SJCRH30 (cell line): ENCODE measurements at places on chromosomes 4 and X. TPM values are rescaled to one million over a fixed set of nuclear protein-coding genes. Genes with fewer than 3 reads are reported as not detected.

BTK gene
- total RNA-seq: 0.05 TPM in 1 of 2 replicates, not detected in the other

NAP1L3 gene
- total RNA-seq: 0.47 and 0.66 TPM in 2 replicates

PDZD4 gene
- 7.1 and 9.1 TPM in 2 replicates for total RNA-seq

PABPC1L2A gene
- total RNA-seq: not detected in 2 replicates

DNA sequence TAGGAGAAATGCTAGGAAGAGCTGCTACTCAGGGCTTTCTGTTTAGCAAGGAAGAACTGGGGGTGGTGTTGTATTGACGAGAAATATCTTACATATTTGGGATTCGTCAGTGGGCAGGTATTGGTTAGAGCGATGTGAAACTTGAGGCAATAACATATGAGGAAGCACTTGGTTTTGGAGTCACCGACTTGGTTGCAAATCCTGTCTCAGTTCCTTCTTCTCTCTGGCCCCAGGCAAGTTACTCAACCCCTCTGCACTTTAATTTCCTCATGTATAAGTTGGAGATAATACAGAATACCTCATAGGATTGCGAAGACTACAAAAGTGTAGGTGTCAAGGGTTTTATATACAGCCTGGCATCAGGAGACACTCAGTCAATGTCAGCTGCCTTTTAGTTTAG, 34.1 kb downstream of the GPAT3 start:
- DNase-seq: no peak

DNA sequence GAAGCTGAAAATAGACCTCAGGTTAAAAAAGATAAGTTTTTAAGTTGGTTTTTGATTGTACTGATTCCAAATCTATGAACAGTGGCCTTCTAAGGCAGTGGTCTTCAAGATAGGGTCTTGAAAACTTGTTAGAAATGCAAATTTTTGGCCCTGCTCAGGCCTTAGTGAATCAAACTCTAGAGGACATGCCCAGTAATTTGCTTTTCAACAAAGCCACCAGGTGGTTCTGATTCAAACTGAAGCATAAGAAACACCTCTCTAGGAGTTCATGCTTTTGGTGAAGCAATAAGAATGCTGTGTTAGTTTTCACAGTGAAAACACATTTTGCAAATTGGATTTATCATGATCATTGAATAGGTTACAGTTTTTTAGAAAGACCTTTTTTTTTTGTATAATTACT, 1849.4 kb upstream of the AGA start:
- DNase-seq: no peak

DNA sequence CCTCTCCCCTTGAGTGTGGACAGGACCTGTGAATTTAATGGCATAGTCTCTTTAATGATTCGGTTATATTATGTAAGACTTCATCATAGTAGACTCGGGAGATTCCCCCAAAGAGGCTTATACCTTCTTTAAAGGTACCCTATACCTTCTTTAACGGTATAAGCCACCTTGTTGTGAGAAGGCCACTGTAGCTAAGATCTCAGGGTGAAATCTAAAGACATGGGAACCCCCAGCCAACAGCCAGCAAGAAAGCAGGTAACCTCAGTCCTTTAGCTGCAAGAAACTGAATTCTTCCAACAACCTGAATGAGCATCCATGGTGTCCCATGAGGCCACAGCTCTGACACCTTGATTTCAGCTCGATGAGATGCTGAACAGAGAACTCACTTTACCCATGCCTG, 931 bp downstream of the DDX60 start:
- DNase-seq: peak; percentile 3

SLC9B1 gene
- 0.22 and 0.91 TPM in 2 replicates for total RNA-seq

GPR119 gene
- total RNA-seq: not detected in 2 replicates

DCAF16 gene
- total RNA-seq: 59.1 and 73.7 TPM in 2 replicates

DNA sequence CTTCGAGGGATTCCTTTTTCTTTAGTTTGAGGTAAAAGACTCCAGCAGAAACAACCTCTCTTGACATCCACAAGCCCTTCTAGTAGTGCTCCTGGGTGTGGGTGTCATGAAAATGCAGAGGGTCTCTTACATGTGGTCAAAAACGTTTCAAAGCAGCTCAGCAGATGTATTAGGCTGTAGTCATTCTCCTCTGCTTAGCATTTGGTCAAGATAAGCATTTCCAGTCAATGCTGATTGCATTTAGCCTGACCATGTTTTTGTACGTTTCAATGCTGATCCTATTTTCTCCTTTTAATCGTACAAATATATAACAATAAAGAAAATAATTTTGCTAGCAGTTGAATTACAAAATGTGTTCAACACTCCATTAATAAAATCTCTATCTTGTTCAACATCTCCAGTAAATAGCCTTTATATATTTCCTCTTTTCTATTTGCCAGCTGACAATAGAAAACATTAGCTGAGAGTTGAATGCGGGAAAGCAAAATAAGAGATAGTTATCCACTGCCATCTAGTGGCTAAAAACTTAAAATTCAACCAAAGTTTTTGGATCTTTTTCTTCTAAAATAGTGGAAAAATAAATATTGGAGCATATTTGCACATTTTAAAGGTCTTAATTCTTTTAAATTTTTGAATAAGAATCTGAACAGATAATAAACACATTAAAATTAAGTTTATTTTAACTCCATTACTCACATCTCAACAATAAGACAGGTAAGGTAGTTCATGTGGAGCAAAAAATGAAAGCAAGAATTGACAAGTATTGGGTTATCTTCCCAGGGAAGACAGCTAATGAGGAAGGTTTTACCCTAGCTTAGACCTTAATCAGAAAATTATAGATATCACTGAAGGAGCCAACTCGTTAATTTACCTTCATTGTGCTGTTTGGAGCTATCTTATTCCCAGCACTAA, 15.2 kb upstream of the PACRGL start:
- DNase-seq: no peak

DNA sequence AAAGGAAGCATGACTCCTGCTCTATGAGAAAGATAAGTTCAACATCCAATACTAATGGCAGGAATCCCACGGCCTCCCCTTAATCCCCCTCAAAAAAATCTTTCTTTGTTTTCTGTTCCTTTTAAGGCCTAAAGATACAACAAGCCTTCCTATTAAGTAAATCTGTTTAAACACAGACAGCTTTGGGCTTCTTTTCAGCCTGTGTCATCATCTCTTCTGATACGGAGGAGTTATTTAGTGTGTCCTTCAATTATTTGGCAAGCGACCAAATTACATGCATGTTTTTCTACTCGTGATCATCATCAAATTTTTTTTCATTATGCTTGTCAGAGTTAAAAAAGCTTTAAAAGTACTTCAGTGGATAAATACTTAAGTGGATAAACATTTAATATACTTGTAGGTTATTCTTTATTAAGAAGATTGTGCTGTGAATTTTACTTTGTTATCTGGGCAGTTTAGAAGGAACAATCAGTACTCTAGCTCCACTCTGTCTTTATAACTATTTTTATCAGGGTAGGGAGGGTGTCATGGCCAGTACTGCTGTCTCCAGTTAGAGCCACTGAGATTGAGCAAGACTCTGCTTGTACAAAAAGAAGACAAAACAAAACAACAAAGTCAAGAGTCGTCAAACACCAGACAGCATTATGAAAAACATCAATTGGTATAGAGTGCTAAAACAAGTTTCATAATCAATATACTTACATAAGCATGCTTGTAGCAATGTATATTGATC, 210.7 kb downstream of the PRR32 start:
- DNase-seq: no peak

CYLC1 gene
- not detected in 2 replicates for total RNA-seq

POU3F4 gene
- not detected in 2 replicates for total RNA-seq

DNA sequence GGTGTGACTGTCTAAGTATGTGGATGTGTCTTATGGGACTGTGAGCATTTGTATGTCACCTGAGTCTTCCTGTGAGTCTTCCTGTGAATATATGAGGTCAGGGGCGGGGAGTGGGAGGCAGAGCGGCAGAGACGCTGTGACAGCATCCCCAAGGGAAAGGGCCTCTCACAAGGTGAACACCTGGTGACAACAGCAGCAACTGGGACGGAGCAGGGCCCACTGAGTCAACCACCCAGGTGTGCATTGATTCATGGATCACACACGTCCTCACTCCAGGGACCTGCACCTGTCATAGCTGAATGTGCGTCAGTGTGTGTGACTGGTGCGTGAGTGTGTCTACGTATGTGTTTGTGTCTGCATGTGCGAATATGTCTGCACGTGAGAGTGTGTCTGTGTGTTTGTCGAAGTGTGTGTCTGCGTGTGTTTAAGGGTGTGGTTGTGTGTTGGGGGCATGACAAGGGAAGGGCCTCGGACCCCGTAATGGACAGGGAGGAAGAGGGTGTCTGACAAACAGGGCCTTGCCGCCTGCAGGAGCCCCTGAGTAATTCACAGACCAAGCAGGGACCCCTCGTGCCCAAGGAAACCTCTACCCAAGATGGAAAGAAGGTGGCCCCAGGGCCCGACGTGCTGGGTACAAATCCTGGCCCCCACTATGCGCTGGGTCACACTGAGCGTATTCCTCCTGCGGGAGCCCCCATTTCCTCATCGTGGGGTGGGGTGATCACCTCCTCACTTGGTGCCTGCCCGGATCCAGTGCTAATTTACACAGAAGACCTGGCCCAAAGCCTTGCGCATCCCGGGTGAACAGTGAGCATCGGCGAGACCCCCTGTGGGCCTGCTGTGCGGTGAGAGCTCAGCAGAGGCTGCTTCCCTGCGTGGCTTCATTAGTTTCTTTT, 76.7 kb downstream of the ABLIM2 start:
- no peak for DNase-seq

SHOX gene
- total RNA-seq: not detected in 2 replicates

DNA sequence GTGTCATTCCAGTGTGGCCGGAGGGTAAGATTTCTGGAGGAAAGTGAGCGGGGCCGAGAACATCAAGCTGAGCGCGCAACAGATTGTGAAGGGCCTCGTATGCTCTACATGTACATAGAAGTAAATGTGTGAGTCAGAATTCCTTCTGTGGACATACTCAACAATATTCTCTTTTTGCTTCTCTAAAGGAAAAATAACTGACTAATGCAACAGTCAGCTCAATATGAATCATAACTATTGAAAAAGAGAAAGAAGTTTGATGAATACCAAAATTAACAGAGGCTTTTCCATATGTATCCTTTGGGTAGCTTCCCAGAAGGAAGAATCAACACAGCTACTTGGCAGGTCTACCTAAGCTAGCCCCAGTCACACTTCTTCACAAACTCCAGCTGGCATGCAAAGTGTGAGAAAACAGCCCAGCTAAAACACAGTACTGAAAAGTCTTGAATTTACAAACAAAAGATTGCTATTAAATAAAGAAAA, 87.5 kb upstream of the ZFP42 start:
- no peak for DNase-seq

FAT1 gene
- total RNA-seq: 152 and 154 TPM in 2 replicates

PPP1R3F gene
- 1.6 and 1.9 TPM in 2 replicates for total RNA-seq

TSPAN7 gene
- total RNA-seq: 1.6 and 2.0 TPM in 2 replicates

- no peak for DNase-seq
These were observed 330.3 kb downstream of the PPP4R3C start for GRCh38 chrX:27132862-27133261.

GRCh38 chr4:44425614-44426208, 22.9 kb downstream of the KCTD8 start:
- no peak for DNase-seq

DNA sequence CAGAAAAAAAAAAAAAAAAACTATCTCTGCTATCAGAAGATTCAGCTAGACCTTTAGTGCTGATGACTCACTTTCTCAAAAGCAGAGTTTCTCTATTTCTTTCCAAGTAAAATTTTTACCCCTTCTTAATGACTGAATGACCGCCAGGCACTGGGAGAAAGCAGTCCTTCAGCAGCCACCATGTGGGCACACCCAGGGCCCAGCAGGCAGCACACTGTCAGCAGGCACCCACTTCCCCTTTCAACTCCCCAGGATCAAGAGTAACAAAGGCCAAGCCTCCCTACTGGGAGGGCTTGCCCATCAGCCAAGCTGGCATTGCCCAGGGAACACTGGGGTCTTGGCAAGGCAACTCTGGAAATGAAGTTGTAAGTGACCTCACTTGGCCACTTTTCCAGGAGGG, 201.9 kb upstream of the MAMLD1 start:
- DNase-seq: no peak
